ENCODE measurements at places on chromosomes 5 and 9.

- no peak for DNase-seq
Measured at GRCh38 chr5:148899993-148900392, 73.6 kb downstream of the ADRB2 start.

GRCh38 chr5:134258896-134259295 lies 33.0 kb upstream of the PPP2CA start:
- no peak for DNase-seq

DNA sequence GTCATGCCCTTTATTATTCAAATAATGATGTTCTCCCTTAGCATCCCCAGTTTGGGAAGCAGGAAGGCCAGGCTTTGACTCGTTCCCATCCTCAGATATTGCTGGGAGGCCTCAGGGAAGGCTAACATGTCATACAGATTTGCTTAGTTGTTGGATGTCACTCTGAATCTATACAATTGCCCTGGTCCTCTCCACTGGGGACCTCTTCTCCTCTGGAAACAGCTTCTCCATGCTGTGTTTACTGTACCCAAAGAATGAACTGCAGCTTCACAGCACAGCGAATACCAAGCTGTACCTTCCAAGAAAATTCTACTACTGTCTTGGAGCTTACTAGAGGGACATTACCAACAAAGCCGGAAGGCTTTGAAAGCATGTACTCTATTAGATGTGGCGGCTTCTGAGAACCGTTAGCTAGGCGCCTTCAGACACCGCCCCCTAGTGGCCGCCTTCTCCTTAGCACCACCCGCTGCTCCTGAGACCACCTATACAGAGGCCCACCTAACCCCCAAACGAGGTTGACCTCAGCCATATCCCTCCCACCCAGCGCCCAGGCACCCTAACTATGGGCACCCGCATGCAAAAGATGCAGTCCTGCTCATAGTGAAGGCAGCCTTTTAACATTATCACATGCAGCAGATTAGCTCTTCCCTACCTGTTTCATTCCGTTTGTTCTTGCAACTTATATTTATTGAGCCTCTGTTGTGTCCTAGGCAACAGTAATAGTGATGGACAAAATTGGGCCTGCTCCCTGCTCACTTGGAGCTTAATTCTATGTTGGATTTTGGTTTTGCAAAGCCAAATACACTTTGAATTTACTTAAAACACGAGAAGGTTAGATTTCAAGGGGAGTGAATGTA lies 34.9 kb upstream of the FOXI1 start:
- no peak for DNase-seq

DNA sequence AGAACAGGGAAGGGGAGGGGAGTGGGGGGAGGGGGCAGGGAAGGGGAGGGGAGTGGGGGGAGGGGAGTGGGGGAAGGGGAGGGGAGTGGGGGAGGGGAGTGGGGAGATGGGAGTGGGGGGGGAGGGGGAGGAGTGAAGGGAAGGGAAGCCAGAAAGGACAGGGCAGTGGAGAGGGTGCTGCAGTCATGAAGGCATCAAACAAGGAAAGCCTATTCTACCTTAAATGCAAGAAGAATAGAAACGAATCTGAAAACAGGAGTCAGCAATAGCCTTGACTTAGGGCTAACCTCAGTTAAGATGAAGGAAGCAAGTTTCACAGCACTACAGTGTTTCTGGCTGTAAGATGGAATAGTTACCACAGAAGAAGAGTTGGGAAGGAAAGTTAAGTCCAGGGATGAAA lies 59.5 kb downstream of the CAMSAP1 start:
- DNase-seq, result no peak

- DNase-seq, result no peak
Measured at GRCh38 chr5:61419106-61419505, 87.0 kb downstream of the ZSWIM6 start.

DNA sequence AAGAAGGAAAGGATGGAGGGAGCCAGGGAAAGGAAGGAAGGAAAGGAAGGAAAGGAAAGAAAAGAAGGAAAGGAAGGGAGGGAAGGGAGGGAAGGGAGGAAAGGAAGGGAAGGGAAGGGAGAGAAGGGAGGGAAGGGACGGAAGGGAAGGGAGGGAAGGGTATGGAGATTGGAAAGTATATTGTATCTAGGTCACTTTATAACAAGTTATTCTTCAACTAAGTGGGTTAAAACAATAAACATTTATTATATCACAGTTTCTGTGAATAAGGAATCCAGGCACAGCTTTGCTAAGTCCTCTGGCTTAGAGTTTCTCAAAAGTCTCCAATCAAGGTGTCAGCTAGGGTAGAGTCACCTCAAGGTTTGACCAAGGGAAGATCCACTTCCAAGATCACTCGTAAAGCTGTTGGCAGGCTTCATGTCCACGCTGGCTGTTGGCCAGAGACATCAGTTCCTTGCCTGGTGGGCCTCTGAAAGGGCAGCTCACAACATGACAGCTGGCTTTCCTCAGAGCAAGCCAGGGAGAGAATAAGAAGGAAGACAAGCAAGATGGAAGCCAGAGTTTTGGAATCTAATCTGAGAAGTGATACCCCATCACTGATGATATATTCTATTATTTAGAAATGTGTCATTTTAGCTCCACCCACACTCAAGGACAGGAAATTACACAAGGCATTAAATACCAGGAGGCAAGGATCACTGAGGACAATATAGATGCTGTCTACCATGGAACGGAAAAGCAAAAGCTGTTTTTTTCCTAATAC lies 105.1 kb downstream of the DEPDC1B start:
- no peak for DNase-seq

- DNase-seq, result no peak
Measured at GRCh38 chr5:61254969-61255555, 77.0 kb upstream of the ZSWIM6 start.

GRCh38 chr5:142366007-142366406 lies 41.2 kb upstream of the SPRY4 start:
- DNase-seq, result no peak

GRCh38 chr5:160306696-160307095 lies 5.7 kb downstream of the CCNJL start:
- DNase-seq, result no peak

DNA sequence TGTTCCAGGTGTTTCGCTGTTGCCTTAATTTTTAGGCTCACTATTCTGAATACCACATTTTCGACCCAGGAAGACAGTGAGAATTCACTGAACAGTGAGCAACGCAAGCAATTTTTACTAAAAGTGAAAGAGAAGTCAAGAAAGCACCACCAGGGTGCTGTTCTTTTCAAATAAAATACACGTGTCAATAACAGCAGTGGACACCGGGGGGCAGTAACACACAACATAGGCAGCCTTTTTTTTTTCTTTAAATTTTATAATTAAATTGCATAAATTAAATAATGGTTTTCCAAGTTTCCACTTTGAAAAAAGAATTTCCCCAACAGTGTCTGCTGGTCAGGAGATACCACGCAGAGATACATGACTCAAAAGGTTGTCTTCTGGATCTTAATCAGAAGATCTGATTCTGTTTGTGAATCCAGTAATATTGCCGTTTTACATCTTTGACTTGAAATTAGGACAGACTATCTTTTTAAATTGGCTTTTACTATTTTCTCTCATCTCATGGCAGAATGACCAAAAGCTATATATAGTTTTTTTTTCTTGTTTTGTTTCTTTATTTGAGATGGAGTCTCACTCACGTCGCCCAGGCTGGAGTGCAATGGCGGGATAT lies 47.1 kb upstream of the SH3GL2 start:
- no peak for DNase-seq

- no peak for DNase-seq
Measured at GRCh38 chr5:149217096-149217802, 54.4 kb upstream of the AFAP1L1 start.

DNA sequence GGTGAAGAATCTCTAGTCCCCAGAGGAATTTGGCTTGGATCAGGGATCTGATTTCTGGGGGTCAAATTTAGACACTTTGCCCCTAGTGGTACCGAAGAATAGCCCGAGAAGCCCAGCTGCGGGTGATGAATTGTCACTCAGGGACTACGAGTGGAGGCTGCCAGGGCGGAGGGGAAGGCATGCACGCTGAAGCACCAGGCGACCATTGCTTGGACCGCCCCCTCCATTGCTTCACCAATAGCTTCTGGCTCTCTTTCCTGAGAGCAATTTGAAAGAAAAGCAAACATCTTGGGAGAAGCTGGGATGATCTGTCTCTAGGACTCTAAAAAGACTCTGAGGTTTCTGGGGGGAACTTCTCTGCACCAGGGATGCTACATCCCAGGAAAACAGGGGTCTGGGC lies 137.6 kb downstream of the CRB2 start:
- no peak for DNase-seq

GRCh38 chr5:44048276-44048984 lies 340.8 kb downstream of the FGF10 start:
- no peak for DNase-seq

DNA sequence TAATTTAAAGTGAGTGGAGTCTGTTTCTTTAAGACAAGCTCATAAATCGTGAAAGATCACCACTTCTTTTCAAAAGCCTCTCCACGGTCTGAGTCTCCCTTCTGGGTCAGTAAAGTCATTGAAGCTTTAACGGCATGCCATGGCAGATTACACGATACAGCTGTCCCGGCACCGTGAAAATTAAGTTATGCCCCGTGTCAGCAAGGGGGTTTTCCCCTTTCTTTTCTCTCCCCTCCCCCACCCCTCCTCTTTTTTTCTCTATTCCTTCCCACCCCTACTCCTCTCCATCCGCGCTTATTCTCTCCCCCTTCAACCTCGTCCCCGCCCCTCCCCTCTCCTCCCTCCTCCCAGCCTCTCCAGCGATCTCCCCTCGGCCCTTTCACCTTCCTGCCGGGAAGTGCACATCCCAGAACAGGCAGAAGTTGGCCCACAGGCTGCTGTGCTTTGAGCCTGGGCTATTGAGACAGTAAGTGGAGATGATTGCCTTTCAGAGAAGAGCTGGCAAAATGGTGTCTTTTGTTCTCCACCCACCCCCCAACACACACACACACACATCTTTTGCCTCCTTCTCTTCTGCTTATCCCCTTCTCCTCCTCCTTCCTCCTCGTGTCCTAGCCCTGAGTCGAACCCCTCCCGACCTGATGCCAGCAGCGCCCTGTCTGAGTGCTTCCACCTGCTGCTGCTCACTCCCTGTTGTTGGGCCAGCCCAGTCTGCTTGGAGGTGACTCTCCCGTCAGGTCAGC lies 44.1 kb downstream of the GAS1 start:
- no peak for DNase-seq

GRCh38 chr5:95850391-95850894 lies 27.9 kb upstream of the GLRX start:
- no peak for DNase-seq

DNA sequence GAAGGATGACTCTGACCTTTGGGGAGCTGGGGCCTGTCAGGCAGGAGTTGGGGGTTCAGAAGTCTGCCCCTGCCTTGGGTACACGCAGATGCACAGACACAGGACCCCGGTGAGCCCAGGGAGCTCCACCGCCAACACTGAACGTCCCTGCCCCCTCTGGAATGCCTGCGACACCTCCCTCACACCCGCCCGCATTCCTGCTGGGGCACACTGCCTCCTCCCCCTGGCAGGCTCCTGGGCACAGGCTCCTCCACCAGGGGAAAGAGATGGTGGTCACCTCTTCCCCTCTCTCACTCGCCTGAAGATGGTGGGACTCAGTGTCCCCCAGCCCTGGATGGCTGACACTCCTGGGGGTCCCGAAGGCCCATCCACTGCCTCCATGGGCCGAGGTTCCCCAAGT lies 12.0 kb downstream of the CRB2 start:
- DNase-seq, result no peak
